ENCODE measurements at places on chromosomes 5 and 9.

DNA sequence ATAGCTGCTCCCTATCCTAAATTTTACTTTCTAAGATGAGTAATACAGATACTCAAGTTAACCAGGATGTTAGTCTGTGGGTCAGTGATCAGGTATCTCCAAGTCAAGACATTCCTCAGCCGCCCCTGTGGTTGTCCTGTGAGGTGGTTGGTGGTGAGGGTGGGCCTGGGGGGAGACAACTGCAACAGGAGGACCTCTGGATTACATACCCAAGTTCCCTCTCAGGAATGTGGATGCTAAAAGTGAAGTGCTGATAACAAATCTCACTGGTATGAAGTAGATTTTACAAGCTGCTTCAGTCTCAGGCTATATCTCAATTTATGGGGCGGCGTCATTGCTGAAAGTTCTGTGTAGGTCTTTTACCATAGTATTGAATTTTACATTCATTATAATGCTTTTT is 38.3 kb downstream of the SLC1A3 start:
- DNase-seq, result no peak

DNA sequence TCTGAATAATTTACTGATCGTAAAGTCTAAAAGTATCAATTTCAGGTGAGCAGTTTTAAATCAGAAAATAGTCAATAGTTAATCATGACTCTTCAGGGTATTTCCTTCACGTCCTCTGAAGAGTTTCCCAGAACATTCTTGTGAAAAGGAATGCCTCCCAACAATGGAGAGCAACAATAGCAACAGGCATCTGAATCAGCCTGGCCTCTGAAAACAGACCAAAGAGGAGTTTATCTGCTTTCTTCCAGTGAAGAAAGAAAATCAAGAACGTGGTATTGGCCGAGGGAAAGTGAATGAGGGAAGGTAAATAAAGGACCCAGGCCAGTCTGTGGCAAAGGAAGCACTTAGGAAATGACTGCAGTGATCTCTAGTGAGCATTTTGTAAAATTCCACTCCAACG is 26.1 kb upstream of the RASGEF1C start:
- DNase-seq, result no peak

DNA sequence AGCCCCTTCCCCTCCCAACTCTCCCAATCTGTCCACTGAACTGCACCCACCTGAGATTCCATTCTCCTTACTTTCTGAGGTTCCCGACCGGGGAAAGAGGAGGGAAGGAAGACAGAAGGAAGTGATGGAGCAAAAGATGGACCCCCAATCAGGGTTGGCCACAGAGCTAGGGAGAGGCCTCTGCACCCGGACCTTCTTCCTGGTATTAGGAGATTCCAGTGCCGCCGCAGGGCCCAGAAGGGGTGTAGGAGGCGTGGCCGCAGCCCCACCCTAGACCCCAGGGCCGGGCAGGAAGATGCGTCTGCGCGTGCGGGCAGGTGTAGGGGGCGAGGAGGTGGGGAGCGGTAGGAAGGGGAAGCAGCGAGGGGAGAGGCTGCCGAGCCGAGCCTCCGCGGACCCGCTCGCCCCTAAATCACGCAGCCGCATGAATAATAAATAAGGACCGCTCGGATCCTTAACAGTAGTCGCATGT is 104.2 kb upstream of the MVB12B start:
- no peak for DNase-seq

- DNase-seq, result no peak
Measured at GRCh38 chr5:142009886-142010285, 2.9 kb downstream of the GNPDA1 start.

- no peak for DNase-seq
Measured at GRCh38 chr5:169945831-169946261, 34.4 kb downstream of the INSYN2B start.

- DNase-seq, result no peak
Measured at GRCh38 chr9:38006163-38006562, 62.9 kb downstream of the SHB start.

- DNase-seq, result no peak
Measured at GRCh38 chr9:131752231-131752884, 12.5 kb upstream of the RAPGEF1 start.

DNA sequence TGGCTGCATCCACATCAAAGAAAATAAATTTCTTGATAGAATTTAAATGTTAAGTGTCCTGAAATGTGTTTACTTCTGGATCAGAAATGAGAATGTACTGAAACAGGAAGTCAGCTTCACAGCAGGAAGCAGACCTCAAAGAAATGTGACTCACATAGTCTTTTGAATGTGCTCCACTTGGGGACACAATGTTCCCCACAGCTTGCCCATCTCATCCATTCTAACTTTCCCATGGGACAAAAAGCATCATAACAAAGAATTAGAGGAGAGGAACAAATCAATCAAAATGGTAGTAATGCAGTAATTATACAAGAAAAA is 85.7 kb downstream of the GRAMD2B start:
- DNase-seq, result no peak

- DNase-seq, result no peak
Measured at GRCh38 chr5:94577466-94578245, 40.7 kb downstream of the KIAA0825 start.

GRCh38 chr9:85224729-85225128 is 517.0 kb downstream of the AGTPBP1 start:
- no peak for DNase-seq

- no peak for DNase-seq
Measured at GRCh38 chr5:169635936-169636335, 1.1 kb upstream of the DOCK2 start.

GRCh38 chr5:89827359-89827758 is 582.2 kb downstream of the CETN3 start:
- no peak for DNase-seq

DNA sequence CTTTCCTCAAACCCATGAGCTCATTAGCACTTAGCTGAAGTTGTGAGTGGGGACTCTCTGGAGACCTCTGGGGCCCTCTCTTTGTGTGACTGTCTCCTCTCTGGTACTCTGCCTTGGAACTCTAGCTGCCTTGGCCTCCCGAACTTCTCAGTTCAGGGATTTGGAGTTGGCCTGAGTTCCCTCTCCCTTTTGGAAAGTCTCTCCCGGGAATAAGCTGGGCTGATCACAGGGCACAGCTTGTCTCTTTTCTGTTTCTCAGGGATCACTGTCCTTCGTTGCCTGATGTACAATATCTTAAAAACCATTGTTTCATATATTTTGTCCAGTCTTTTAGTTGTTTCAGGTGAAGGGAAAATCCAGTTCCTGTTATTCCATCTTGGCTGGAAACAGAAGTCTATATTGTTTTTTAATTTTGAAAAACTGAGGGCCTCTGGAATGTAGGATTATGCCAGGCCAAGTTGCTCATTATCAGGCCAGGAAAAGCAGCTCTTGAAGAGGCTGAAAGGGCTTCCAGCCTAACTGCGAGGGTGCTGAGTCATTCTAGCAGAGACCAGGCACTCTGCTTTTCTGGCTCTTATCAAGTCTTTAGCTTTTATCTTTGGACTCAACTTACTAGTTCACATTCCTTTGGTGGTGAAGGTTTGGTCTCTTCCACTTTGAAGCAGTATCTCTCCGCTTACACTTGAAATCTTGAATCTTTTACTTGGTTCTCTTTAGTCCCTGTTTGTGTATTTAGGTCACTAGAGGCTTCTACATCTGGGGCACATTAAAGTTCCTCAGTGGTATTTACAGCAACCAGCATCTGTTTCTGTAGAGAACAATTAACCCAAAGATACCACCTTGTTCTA is 8.4 kb upstream of the RGS3 start:
- DNase-seq, result no peak

DNA sequence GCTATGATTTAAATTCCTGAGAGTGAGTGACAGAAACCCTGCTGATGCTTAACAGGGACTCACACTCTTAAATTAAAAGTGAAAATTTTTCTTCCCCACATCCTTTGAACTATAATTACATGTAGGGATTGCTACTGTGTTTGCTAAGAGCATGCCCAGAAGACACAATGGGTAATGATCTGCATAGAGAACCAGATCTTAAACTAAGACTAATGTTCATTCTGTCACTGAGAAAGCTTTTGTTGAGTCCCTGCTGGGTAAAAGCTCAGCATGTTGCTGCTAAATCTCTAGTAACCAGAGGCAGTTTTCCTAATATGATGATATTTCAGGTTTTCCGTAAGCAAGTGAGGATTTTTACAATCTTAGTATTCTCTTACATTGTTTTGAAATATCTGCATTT is 424.8 kb upstream of the SMC2 start:
- no peak for DNase-seq

GRCh38 chr9:37939575-37940095 is 35.7 kb upstream of the SLC25A51 start:
- DNase-seq, result no peak

DNA sequence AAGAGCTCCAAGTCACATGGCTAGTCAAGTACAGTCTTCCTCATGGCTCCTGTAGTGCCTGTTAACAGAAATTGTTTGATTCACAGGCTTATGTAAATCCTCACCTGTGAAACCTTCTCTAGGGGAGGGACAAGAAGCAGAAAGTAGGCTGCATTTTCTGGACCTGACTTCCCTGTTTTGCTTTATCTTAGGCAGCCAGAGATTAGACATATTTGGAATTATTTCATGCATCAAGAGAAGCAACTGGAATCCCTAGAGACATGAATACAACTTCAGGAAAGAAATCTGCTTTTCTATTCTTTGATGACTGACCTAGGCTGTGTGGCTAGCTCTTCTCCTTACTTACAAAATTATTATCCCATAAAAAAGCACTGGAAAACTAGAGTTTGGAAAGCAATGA is 52.3 kb downstream of the CAST start:
- DNase-seq, result no peak

GRCh38 chr9:20981486-20981885 is 50.0 kb downstream of the HACD4 start:
- DNase-seq, result no peak

GRCh38 chr9:110451726-110452125 is 114.1 kb upstream of the TXNDC8 start:
- no peak for DNase-seq

GRCh38 chr5:174523311-174524071 is 200.9 kb upstream of the MSX2 start:
- no peak for DNase-seq

DNA sequence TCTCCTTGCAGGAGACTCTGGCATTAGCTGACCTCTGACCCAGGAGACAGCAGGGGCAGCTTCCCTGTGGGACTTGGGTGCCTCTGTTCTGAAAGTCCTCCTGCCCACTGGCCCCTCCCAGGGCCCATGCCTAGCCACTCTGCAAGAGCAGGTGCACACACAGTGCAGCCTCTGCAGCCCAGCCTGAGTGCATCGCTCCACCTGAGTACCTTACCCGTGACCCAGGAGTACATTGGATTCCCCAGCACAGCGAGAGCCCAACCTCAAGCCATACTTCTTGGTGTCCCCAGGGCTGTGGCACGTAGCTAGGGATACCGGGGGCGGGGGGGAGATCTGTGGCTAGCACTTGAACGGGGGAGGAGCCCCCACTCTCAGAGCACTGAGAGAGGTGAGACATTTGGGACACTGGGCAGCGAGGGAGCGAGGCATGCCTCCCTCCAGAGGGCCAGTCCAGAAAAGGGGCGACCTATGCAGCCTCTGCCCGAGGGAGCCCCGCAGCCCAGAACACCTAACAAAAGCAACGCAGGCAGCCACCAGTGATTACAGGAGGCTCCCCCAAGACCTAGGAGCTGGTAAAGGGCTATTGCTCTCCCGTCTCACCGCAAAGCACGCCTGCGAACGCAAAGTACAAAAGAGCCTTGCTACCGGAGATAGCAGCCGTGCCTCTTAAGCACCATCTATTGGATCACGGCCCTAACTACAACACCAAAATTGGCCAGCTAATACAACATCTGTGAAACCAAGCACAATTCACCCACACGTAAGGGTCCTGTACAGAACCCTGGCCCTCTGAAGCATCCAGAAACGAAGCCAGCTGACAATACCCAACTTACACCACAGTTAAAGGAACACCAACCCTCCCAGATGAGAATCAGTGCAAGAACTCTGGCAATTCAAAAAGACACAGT is 826 bp upstream of the PRDM9 start:
- DNase-seq, result no peak

DNA sequence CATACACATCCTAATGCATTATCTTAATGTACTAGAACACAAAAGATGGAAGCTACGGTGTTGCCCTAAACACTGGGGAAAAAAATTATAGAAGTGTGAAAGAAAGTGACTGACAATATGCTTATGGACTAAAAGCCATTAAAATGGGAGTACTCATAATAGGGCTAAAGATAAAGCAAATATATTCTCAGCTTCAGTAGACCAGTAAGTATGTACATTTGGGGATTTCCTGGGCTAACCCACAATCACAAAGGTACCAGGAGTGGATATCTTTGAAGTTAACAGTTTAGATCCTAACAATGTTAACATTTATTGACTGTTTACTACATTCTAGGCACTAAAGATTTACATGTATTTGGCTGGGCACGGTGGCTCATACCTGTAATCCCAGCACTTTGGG is 36.9 kb downstream of the PTGER4 start:
- no peak for DNase-seq

GRCh38 chr9:18611971-18612370 is 138.0 kb downstream of the ADAMTSL1 start:
- DNase-seq, result no peak

- DNase-seq, result no peak
Measured at GRCh38 chr5:181044662-181045305, 4.7 kb downstream of the BTNL9 start.

GRCh38 chr5:142947427-142947709 is 177.2 kb downstream of the ARHGAP26 start:
- DNase-seq, result no peak

GRCh38 chr9:102106439-102106838 is 368.0 kb upstream of the GRIN3A start:
- no peak for DNase-seq

GRCh38 chr5:7668161-7668560 is 182.8 kb downstream of the CFAP90 start:
- no peak for DNase-seq

DNA sequence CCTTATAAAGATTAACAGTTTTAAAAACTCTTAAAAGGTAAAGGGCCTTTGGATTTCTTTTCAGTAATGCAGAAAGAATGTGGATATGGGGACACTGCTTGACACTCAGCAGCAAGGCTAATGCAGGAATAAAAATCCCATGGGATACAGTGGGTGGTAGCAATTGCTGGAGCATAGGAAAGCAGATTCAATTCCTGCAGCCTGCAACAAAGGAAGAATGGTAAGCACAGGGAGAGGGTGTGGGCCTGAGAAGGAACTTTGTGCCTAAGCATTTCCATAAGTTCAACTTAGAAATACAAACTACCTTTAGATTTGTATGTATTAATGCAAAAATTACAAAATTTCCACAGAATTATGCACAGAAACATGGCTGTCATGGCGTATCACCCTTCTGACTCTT is 65.8 kb upstream of the CDK5RAP2 start:
- DNase-seq, result no peak

DNA sequence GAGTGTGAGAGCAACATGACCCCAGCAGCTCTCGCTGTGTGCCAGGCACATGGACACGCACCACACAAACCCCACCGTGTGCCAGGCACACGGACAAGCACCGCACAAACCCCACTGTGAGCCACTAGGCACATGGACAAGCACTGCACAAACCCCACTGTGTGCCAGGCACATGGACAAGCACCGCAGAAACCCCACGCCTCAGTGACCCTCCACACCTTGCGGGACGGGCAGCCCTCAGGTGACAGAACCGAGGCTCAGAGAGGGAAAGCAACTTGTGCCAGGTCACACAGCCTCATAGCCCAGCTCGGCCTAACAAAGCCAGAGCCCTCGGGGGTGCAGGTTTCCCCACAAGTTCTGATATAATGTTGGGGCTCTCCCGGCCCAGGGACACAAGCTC is 2.0 kb upstream of the GPSM1 start:
- DNase-seq, result no peak

Data from stimulated activated CD8-positive, alpha-beta memory T cell treated with anti-CD3 and anti-CD28 coated beads, Interleukin-15, amount 100 ng/mL, for 4 hours (primary cell).